ENCODE measurements at places on chromosomes 3 and 15.
A peak's percentile ranks its signal among the peaks of the same experiment; 100 is the strongest.

- no peak for DNase-seq
These were observed 222.8 kb upstream of the TPRG1 start for GRCh38 chr3:188948997-188949389.

DNA sequence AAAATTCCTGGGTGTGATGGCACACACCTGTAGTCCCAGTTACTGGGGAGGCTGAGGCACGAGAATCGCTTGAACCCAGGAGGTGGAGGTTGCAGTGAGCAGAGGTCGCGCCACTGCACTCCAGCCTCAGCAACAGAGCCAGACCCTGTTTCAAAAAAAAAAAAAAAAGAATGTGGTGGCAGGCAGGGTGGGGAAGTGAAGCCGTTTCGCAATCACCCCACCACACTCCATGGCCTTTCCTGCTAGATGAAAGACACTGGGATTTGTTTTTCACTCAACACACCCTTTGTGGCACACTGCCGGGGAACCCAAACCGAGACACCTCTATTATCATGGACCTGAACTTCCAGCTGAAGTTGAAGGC, 172.4 kb upstream of the IQSEC1 start:
- no peak for DNase-seq

DNA sequence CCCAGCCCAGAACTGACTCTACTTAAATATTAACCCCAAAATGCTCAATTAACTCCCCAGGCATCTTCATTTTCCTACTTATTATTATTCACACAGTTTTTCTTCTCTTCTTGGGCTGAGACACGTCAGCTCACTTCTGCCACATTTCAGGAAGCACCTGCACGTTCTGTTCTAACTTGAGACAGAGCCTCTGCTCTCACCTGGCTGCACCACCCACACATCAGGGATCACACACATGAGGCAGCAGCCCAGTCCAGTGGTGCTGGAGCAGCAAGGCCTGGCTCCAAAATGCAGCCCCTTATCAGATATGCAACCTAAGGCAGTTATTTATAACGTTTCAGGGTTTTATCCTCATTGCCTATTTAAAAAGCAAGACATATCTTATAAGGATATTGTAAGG, 127.5 kb downstream of the OSBPL10 start:
- DNase-seq = no peak

- no peak for DNase-seq
These were observed 290.8 kb upstream of the ZPLD1 start for GRCh38 chr3:102144063-102144462.

- DNase-seq = no peak
These were observed 29.2 kb upstream of the LIMD1 start for GRCh38 chr3:45565342-45565741.

- no peak for DNase-seq
These were observed 12.3 kb downstream of the THBS1 start for GRCh38 chr15:39593071-39593655.

DNA sequence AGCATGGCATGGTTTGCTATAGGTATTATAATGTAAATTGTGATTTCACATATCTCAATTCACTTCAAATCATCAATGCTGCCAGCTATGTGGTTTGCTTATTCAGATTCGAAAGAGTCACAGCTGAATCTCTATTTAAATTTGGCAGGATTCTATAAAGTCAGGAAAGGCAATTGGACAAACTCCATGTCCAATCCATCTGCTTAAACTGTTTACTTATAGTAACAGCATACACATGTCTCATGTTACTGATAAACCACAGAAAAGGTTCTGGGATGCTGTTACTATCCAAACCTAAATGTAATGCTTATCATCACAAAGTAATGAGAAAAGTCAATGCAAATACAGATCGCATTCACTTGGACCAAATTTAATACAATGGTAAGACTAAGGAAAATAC, 229.7 kb downstream of the ISL2 start:
- DNase-seq = no peak

- DNase-seq = peak; percentile 47
These were observed 157.3 kb downstream of the ADAMTS9 start for GRCh38 chr3:64530434-64531049.

DNA sequence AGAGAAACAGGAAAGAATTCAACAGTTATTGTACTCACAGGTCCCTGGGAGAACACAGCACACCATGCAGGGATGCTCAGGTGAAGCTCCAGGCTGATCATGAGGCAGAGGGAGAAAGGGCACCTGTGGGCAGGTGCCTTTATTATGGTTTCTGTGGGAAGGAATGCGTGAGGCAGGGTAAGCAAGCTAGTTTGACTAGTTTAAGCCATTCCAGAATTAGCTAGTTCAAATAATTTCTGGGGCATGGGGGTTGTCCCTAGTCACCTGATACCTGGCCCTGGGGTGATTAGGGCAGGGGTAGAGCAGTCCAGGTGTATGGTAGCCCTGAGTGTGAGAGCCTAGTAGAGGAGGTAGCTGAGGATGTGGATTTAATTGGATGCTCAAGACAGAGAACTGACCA, 47.9 kb upstream of the DCLK3 start:
- peak; percentile 15 for DNase-seq

DNA sequence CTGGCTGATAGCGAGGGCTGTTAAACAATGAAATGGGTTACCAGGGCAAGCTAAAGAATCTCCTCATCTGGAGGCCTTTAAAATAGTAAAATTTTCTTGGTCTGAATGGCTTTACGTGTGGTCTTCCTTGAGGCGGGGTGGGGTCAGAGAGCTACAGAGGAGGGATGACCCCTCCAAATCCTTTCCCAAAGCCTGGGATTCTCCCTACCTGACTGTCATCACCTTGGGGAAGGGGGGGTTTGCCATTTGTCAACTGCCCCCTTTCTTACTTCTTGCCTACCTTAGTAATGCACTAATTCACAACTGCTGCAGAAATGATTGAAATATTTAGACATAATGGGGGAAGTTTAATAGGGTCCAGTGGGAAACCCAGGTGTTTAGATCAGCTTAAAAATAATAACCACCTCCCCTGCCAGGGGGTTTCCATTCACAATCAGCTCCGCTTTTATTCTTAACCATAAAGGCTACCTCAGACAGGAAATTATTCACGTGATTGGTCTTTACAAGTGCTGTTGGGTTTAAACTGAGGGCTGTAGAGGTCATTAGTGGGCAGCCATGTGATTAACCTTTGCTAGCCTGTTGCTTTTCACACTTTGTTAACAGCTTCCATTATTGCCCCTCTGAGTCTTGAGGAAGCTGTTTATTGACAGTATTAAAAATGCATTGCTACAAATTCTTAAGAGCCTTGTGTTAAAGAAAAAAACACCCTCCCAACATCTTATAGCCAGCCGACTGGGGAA, 276.5 kb upstream of the ATP11B start:
- no peak for DNase-seq

DNA sequence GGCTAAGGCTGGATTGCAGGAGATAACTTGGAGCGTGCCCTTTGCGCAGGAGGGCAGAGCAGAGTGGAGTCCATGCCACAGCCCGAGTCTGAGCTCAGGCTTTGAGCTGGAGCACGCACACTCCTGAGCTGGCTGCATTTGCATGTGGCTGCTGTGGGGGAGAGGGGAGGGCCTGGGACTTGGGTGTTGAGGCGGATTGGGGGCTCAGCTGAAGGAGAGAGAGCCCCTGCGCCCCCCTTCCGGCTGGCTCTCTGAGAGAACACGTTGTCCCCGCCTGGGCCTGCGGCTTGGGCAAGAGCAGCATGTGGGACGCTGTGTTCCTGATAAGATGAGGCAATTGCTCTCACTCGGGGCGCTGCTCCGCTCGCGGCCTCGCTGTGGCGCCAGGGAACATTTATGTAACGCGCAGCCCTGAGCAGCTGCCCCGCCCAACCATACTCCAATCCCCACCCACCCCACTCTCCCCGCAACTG, 39.1 kb downstream of the KLF13 start:
- no peak for DNase-seq

DNA sequence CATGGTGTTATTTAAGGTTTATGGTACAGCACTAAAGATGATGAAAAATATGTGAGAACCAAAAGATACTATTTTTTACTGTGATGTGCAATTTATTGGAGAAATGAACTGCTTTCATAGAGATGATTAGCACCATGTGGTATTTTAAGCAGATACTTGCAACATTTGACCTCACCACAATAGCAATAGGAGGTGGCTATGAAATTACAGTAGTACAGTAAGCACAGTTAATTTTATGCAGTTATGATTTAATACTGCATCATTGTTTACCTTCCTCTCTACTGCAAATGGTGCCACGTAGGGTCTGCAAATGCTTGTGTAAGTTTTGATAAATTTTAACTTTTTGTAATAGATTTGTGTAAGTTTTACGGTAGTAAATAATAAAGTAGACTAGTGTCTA, 14.0 kb downstream of the PYGO1 start:
- no peak for DNase-seq

GRCh38 chr3:16012086-16012485, 162.4 kb upstream of the GALNT15 start:
- DNase-seq = no peak

GRCh38 chr3:43838009-43838758, 147.4 kb downstream of the ABHD5 start:
- no peak for DNase-seq

DNA sequence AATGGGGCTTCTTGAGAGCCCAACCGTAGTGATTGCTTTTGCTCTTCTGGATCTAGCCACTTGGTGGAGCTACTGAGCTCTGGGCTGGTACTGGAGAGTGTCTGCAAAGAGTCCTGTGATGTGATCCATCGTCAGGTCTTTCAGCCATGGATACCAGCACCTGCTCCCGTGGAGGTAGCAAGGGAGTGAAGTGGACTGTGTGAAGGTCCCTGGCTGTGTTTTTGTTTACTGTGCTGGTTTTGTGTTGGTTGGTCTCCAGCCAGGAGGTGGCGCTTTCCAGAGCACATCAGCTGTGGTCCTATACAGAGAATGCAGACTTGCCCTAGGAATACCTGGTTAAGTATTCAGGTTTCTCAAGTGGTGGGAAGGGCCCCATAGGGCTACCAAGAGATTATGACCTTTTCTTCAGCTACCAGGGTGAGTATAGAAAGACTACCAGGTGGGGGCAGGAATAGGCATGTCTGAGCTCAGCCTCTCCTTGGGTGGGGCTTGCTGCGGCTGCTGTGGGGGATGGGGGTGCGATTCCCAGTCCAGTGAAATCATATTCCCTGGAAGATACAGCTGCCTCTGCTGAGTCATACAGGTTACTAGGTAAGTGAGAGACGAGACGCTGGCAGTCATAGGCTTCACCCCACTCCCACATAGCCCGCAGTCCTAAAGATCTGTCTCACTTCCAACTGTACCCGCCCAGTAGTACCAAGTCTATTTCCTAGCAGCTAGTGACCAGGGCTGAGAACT, 733.7 kb downstream of the ZNF385D start:
- DNase-seq = peak; percentile 62

DNA sequence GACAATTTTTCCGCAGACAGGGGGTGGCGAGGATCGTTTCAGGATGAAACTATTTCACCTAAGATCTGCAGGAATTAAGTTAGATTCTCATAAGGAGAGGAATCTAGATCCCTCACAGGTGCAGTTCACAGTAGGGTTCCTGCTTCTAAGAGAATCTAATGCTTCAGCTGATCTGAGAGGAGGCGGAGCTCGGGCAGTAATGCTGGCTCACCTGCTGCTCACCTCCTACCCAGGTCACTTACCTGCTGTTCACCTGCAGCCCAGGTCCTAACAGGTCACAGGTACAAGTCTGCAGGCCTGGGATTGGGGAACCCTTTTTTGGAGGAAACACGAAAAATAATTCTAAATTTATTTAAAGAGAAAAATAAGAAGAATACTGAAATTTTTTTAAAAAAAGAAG, 406.8 kb downstream of the MCTP2 start:
- no peak for DNase-seq

DNA sequence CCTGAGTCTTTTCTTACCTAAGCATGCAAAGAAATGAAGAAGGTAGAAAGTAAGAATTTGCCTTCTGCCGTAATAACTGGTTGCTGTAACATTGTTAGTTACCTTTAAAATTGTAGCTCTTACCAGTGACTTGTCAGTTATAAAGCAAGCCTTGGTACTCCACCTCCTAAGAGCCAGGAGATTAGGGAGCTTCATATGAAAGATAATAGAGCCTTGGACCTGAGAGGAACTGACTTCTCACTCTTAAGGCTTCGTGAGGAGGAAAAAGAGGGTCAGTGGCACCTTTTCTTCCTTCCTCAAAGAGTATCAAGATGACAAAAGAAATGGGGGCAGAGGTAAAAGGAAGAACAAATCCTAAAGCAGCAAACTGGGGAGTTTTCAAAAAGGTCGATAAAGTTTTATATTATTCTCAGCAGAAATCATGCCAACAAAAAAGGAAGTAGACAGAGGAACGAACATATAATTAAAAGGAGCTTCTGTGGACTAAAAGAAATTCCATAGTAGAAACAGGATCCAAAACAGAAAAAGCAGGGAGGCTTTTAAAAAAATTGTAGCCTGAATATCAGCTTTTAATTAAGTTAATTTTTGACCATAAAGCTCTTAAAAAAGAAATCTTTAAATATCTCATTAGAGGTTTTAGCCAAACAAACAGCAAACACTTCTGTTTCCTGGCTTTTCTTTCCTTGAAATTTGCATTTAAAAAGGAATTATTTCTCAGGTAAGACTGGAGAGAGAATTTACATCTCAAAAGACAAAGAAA, 847.1 kb upstream of the ALCAM start:
- no peak for DNase-seq

DNA sequence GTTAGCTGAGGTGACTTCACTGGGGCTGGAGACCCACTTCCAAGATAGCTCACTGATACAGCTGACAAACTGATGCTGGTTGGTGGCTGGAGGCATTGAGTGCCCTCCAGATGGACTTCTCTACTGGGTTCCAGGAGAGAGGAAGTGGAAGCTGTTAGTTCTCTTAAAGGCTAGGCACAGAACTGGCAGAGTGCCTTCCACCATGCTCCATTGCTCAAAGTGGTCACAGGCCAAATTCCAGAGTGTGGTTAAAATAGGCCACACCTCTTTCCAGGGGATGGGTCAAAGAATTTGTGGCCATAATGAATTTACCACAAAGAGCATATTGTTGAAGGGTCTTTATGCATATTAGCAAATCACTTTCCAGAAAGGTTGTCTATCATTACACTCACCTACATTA, 74.2 kb downstream of the NMD3 start:
- peak; percentile 50 for DNase-seq

- no peak for DNase-seq
These were observed 157.8 kb downstream of the SV2B start for GRCh38 chr15:91257746-91258414.

DNA sequence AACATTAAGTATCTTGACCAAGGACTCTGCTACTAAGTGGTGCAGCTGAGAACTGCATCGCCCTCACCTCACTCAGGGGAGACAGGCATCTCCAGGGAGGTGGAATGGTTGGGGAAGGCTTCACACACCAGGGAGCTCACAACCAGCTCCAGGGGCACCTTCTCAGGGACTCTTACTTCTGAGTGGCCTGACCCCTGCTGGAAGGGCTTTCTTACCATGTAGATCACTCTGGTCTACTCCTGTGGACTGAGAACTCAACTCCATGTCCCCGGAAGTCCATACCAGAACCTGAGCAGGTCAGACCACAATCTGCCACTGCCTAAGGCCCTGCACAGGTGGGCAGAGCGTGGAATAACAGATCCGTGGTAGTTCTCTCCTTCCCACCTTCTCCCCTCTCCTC, 140.5 kb downstream of the TLE3 start:
- no peak for DNase-seq

GRCh38 chr3:55725681-55726500, 238.8 kb upstream of the WNT5A start:
- no peak for DNase-seq

Data from PC-9 (cell line).